Activated T-helper 17 cell treated with anti-CD3 and anti-CD28 coated beads, Interleukin-2, amount 50 U/mL, for 72 hours (primary cell): ENCODE measurements at places on chromosomes 2 and 18. TPM values are rescaled to one million over a fixed set of nuclear protein-coding genes. Genes with fewer than 3 reads are reported as not detected.

DNA sequence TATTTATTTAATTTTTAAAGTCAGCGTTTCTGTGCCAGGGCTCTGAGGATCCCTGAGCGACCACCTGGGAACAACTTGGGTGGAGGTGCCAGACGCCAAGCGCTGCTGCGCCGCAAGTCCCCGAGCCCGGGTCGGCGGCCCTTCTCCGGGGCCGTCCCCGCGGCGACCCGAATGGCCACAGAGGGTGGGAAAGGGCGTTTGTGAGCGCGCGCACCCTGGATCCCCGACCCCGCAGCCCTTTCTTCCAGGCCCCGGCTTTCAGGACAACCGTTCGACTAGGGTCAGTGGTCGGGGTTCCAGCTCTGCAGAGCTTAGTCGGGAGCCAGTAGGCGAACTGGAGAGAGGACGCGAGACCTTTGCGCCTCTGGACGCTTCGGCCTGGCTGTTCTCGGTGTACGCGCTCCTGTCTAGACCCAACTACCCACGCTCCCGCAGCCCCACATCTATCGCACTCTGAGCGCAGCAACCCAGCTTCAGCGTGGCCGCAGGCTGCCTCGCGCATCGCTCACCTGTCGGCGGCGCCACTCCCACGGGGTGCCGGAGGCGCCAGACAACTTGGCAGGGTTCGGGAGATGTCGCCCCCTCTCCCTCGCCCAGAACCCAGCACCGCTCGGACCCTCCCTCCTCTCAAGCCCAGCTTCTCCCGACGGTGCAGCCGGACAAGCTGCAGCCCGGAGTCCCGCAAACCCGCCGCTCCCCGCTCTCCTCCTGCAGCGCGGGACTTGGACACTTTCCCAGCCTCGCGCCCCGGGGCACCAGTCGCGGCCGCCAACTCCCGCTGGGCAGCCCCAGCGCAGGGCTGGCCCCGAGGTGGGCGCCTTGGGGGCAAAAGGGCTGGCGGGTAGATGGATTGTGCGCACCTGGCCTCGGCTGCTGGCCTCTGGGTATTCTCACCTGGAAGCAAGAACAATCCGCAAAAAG is 758 bp downstream of the LYPD1 start:
- ATAC-seq: no peak

The CRYGC gene
- total RNA-seq: not detected

The MPP4 gene
- total RNA-seq: not detected

- ATAC-seq: peak; percentile 90
Measured at GRCh38 chr2:232838406-232838874, 31.6 kb upstream of the SNORC start.

DNA sequence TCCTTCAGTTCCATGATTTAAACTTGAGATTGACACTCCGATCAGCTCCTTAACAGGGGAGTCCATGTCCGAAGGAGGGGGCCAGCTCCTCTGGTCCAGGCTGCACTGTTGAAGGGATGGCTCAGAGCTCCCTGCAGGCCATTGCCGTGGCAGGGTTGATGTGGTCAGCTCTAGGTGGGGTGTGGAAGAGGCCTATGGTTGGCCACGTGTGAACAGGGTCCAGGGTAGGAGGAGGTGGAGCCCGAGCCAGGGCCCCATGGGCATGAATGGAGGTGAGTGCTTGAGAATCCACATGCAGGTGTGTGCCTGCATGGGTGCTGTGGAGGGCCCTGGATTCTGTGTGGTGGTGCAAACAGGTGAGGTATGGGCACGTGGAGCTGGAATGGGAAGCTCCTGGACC is 1.1 kb downstream of the SPEG start:
- no peak for ATAC-seq

- ATAC-seq: no peak
Measured at GRCh38 chr2:226179010-226179409, 620.6 kb downstream of the IRS1 start.

The GCG gene
- not detected for total RNA-seq

- ATAC-seq: no peak
Measured at GRCh38 chr18:55433648-55434047, 154.3 kb downstream of the TCF4 start.
